ENCODE measurements at places on chromosomes 2 and 18.

DNA sequence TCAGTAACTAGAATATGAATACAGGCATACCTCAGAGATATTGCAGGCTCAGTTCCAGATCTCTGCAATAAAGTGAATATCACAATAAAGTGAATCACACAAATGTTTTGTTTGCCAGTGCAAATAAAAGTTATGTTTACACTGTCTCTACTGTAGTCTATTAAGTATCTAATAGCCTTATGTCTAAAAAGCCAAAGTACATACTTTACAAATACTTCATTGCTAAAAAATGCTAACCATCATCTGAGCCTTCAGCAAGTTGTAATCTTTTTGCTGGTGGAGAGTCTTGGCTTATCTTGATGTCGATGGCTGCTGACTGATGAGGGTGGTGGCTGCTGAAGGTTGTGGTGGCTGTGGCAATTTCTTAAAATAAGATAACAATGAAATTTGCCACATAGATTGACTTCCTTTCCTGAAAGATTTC lies 159.4 kb downstream of the MYO1B start:
- no peak for DNase-seq

DNA sequence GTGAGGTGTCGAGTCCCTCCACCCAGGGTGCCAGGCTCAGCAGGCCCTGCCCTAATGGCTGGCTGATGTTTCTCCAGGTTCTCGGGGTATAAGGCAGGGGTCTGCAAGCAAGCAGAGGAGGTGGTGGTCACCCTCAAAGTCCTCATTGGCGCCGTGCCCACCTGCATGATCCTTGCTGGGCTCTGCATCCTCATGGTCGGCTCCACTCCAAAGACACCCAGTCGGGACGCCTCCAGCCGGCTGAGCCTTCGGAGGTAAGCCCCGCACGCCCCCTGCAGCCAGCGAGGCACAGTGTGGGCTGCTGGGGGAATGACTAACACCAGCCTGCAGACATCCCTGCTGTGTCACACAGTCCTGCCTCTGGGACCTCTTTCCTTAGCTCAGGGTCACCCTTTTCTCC lies 14.1 kb downstream of the MFSD2B start:
- DNase-seq: no peak

DNA sequence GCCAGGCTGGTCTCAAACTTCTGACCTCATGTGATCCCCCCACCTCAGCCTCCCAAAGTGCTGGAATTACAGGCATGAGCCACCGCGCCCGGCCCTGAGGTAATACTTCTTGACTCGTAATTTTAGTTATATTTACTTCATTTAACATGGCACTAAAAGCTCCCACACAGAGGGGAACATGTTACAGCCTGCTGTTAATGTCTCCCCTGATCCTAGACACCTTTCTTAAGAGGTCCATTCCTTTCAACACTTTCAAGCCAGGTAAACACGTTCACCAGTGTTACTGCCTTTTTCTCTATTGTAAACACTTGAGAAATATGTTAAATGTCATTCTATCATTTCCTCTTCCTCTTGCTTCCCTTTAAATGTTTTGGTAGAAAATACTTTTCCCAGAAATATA lies 161.4 kb downstream of the METTL4 start:
- DNase-seq: no peak

- DNase-seq: no peak
These were observed 105.4 kb downstream of the INHBB start for GRCh38 chr2:120451334-120451733.

DNA sequence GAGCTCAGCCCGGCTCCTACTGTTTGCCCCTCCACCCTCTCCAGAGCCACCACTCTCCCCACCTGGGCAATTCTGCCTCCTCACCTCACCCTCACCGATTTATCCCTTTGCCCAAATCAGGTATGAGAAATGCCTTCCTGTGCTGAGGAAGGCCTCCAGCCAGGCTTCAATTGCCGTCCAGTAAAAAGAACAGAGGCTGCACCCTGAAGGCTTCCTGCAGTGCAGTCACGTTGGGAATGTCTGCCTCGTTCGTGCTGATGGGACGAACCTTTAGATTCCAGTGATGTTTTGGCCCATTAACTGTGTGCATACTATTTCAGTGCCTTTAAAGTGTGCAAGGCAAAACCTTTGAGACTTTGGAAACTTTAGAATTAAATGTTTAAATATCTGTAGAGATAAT lies 34.2 kb downstream of the ATP6V1C2 start:
- no peak for DNase-seq

- DNase-seq: peak; percentile 42
These were observed 47.2 kb downstream of the CDC42EP3 start for GRCh38 chr2:37623971-37624900.

DNA sequence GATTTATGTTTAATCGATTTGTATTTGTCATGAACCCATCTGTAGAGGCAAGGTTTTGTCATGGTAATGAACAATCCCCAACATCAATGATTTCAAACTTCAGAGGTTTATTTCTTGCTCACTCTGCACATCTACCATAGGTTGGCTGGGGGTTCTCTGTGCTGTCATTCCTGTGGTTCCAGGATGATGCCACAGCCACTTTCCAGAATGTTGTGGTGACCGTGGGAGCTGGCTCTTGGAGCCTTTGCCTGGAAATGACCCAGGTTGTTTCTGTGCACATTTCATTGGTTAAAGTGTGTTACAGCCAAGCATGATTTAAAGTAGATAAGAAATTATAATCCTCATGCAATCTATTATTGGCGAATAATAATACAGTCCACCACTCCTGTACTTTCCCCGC lies 28.2 kb upstream of the EPAS1 start:
- no peak for DNase-seq

DNA sequence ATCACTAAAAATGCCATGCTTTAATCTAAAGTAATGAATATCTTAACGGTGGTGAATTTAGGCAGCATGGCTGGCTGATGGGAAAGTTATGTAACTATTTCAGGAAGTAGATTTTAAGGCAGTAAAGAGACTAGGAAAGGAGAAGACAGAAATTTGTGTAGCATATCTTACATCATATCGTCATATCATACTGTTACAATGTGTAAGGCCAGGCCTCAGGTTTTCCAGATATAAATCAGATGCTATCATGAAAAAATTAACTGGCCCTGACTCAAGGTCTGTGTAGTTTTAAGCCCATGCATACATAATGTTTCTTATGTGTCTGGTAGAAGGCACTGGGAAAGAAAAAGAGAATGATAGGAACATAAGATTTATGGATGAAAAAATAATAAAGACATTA lies 8.9 kb upstream of the FAP start:
- no peak for DNase-seq

DNA sequence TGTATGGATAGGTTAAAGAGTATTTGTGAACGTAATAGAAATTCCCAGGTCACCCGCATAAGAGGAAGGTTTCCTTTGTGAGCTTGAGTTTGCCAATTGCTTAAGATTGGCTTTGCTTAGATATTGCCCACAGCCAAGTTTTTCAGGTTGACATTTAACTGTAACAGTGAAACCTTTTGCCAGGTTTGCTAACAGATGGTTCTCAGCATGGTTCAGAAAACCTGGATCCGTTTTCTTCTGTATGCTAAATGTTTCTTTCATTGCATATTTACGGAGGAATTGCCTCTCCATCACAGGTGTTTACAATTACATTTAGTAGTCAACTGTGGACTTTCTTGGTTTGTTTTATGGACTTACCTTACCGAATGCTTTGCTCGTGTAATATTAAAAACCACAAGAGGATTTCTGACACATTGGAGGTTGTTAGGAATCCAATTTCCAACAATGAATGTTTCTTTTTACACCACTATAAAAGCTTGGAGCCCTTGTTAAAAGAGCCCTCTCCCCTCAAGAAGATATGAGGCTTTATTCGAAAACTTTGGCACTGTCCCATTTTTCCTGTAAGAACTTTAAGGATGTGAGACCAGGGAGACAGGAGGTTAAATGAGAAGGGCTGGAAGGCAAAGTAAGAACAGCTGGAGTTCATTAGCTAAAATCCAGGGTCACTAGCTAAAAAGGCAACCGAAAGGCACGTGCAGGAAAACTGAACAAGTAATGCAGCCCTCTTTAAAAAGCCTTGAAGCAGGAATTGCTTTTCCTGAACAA lies 7.8 kb downstream of the CDK15 start:
- DNase-seq: no peak

- DNase-seq: no peak
These were observed 248.6 kb upstream of the SIX2 start for GRCh38 chr2:45257820-45258219.

DNA sequence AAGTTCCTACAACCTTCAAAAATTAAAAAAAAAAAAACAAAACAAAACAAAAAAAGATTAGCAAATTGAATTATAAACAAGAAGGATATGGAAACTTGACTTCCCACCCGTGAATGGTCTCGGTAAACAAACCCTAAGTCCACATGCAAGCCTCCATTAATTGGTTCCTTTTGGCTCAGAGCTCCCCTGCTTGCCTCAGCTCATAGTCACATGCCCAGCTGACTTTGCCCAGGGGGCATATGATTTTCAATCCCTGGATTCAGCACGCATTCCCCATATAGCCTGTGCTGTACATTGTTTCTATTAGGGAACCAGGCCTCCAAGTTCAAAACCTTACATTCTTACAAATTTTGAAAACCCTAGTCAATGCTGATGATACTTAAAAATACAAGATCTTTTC lies 95.0 kb downstream of the PID1 start:
- no peak for DNase-seq

DNA sequence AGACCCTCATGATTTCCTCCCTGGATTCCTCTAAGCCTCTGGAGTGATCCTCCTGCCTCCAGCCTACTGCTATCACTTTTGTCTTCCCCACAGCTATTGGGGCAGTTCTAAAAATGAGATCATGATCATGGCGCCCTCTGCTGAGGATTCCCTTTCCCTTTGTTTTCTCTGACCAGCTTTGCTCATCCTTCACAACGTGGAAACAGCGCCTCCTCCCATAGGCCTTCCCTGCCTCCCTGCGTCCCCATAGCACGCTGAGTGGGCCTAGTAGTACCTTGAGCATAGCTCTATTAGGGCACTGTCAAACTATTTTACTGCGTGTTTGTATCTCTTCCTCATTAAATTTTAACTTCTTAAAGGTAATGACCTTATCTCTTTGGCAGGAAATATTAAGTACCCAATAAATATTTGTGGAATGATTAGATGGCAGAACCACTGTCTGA lies 207.0 kb upstream of the FANCL start:
- peak; percentile 42 for DNase-seq

- no peak for DNase-seq
These were observed 498.5 kb upstream of the HS6ST1 start for GRCh38 chr2:128817171-128817570.

DNA sequence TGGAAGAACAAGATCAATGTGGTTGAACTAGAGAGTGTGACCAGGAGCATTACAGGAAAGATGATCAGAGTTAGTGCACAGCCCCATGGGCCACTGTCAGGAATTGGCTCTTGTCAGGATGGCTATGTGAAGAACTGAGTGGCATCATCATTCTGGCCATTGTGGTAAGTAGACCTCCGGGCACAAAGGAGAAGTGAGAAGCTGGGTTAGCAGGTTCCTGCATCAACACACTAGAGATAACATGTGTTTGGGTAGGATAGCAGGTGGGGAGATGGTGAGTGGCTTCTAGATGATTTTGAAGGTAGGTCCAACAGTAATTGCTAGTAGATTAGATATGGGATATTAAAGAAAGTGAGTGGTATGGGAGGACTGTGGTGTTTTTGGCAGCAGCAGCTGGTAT lies 408.2 kb downstream of the TSN start:
- DNase-seq: no peak

DNA sequence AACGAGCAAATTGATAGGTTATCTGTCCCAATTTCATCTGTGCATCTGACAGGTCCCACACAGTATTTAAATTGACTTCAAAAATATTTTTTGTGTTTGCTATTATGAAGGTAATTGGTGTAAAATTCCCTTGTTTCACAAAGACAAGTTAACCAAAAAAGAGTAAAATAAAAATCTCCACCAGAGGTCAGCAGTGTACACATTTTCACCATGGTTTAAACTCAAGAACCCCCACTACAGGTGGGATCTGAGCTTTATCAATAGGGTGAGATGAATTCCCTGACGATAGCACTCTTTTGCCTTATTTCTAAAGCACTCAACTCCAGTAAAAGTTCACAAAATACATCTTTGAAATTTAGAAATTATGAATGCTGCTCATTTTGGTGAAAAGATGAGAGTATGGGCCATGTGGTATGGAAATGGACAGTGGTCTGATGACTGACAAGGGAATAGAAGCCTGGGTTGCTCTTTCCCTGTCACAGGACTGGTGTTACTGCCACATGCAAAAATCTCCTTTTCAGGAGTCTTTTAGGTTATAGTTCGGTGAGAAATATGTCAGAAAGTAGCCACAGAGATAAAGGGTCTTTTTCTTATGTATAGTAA lies 68.0 kb downstream of the SERPINB8 start:
- no peak for DNase-seq

GRCh38 chr2:176097820-176098365 lies 1.7 kb upstream of the HOXD12 start:
- DNase-seq: no peak

DNA sequence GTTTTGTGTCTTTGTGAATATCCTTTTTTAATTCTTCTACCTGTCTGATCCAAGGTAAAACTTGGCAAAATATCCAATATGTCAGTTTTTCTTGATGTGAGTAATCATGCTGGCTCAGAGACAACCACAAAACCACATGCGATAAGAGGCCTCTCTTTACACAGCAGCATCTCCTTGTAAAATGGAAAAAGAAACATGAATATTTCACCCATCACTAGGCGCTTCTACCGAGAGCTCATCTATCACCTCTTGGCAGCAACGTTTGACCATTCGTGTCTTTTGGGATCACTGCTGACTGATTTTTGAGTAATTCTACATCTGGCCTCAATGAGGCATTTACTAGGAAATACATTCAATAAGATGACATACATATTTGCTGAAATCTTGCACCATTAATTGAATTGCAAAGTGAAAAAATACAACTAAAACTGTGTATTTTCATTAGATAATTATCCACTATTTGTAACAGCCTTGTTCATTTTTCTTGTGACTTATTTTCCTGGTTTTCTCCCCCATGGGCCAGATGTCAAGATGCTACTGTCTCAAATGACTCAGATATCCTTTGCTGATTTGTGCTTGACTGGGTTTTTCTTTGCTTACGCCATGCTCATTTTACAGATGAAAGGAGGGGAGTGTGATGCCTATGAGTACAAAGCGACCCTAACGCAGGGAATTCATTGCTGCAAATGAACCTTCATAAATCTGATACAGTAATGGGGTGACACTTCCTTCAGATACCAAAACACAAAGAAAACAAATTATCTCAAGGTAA lies 467.5 kb downstream of the FBXO15 start:
- no peak for DNase-seq

GRCh38 chr2:169782513-169782912 lies 16.2 kb upstream of the SSB start:
- DNase-seq: no peak

GRCh38 chr2:181523756-181524155 lies 66.6 kb downstream of the ITGA4 start:
- no peak for DNase-seq

DNA sequence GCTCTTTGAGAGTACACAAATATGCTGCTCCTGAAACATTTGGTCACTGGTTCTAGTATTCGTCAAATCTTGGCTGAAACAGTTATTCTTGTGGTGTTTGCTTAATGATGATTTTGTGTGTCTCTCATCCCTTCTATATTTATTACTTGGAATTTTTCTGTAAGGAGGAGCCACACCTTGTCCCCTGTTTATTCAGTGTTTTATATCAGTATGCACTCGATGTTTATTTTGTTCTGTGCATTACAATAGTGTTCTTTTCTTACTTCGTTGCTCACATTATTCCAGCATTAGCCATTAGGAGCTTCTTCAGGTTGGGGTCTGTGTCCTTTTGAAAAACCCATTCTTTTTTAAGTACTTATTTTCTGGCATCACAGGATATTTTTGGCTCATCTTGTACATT lies 5.1 kb upstream of the RAMP1 start:
- DNase-seq: no peak

All from stimulated activated naive CD8-positive, alpha-beta T cell treated with anti-CD3 and anti-CD28 coated beads, Interleukin-15, amount 100 ng/mL, for 72 hours (primary cell).